Mammary epithelial cell (primary cell): ENCODE measurements at places on chromosomes 3 and 15. TPM values are rescaled to one million over a fixed set of nuclear protein-coding genes. Genes with fewer than 3 reads are reported as not detected.

- no peak for DNase-seq
These were observed 47.1 kb downstream of the USF3 start for GRCh38 chr3:113649174-113649845.

- DNase-seq = no peak
These were observed 28.2 kb downstream of the CLEC3B start for GRCh38 chr3:45054196-45054857.

DNA sequence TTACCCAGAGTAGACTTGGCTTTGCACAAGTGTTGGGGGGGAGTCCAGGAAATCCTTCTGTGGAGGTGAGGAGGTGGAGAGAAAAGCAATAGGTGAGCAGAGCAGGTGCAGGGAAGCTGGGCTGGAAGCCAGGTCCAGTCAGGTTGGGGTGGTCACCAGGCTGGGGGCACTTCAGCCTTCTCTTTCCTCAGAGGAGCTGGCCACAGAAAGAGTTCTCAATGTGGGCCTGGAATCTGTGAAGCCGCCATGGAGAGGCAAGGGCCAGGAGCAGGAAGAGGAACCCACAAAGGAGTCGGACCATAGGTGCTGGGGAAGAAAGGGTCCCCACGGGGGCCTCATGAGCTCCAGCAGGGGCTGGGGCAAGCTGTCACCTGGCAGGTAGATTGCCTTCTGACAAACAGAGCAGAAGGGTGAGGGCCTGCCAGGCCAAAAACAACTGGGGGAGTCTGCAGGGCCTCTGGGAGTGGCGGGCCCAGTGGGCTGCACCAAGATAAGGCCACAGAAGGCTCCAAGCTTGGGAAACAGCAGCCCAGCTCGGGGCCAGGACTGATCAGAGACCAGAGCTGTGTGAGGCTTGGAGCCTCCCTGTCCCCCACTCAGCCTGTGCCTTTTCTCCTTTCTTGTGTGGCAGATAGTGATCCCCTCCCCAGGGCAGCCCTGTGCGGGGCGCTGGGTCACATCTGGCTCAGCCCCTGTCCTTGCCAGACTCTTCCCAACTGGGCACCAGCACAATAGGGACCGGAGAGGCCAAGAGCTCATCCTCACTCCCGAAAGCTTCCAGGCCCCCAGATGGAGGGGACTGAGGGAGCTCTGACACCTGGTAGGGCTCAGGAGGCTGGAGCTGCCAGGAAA is 53.0 kb upstream of the FGD5 start:
- no peak for DNase-seq

DNA sequence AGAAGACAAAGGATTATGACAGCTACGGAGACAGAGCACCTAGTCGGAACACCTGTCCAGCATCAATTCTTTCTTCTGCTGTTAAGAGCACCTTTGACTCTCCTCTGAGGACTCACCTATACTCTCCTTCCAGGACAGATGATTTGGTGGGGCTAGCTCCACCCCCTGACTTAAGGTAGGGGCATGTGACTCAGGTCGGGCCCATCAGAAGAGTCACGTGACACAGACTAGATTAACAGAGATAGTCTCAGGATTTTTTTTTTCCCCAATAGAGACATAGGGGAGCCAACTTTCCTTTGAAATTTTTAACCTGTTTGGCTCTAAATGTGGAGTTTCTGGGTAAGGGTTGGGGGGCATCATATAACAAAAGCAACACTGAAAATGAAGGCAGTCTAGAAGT is 11.4 kb upstream of the WNT5A start:
- DNase-seq = no peak

DNA sequence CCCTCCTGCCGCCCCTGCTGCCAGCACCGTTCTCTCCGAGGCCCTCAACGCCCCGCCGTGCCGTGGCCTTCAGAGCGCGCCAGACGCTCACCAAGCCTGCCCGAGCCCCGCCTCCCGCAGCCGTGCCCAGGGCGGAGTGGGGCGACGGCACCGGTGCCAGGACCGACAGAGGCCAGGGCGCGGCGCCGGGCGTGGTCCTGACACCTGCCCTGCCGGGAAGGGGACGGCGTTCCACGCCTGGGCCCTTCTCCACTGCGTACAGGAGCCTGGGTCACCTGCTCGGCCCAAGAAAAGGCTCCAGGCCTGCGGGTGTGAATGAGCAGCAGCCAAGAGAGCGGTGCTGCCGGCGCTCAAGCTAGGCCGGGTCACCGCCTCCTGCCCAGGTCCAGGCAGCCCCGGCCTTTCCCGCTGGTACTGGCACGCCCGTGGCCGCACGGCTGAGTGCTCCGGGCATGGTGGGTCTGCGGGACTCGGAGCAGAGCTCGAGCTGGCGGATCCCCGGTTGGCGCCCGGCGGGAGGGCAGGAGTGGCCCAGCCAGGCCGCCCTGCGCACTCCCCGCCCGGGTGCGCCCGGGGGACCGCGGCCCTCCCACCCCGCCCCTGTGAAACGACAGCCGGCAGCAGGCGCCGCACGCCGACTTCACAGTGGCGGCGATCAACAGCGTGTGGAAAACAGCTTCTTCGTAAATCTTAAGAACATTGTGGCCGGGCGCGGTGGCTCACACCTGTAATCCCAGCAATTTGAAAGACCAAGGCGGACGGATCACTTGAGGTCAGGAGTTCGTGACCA is 4.2 kb downstream of the OCA2 start:
- DNase-seq = no peak

GRCh38 chr3:128619146-128619890 is 31.3 kb downstream of the RPN1 start:
- peak; percentile 77 for DNase-seq

- DNase-seq = peak; percentile 91
These were observed 671.5 kb downstream of the FHIT start for GRCh38 chr3:60579734-60580133.

GRCh38 chr15:101161656-101162055 is 90.2 kb downstream of the CHSY1 start:
- no peak for DNase-seq

DNA sequence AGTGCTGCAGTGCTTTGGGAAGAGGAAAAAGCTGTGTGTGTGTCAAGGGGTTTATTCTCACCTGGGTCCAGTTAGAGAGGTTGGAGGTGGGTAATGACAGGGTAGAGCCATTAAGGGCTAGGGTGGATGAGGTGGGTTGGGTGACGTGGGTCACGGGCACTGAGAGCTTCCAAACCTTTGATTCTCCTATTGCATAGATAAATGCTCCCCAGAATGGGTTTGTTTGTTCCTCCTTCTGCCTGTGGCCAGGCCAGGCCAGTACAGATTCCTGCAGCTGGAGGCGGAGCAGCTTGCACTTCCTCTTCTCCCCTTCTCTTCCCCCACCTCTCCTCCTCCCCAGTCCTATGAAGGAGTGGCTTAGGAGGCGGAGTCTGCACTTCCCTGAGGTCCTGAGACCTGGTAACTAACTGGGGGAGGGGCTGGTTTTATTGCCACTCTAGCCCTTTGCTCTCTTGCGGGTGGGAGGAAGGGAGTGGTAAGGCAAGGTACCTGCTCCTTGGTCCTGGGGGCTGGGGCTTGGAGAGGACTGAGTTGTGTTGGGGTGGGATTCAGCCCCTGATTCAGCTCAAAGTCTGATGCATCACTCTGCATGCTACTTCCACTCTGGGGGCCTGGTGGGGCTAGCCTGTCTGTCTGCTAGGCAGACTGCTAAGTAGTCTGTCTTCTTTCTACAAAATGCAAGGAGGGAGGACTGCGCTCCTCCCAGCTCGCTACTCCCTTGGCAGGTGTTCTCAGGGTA is 3.5 kb downstream of the SPINT1 start:
- peak; percentile 65 for DNase-seq

- no peak for DNase-seq
These were observed 14.0 kb downstream of the ABHD6 start for GRCh38 chr3:58251631-58252035.

DNA sequence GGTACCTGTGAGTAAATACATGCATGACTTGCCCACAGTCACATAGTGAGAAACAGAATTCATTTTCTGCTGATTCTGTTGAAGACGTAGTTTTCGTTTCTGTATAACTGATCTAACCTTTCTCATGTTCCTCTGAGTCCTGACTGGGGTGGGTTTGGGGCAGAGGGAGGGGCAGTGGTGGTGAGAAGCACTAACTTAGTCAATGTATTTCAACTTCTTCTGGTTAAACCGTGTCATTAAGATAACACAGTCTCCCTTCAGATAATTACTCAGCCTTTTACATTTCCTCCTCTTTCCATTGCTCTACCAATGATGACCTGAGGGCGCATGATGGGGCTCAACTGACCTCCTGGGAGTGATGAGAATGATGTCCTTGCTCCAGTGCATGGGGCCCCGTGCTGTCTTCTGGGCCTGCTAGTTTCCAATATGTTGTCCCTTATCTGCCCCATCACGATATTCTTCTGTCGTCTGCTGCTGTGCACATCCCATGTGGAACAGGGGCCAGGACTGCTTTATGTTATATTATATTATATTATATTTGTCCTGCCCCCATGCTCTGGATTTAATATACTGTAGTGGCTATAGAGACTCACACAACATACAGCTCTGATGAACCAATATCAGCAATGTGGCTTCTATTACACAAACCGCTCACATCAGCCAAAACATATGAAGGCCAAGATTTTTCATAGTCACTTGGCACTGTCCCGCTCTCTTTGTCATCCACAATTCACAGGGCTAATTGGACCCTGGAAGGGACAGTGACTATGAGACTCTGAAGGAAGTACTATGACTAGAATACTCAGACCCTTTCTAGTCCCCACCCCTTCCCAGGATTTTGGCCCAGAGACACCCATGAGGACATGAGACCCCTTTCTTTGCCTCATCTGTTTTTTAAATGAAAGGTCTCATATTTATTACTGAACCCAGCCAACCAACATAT is 407.1 kb upstream of the MCTP2 start:
- no peak for DNase-seq

- DNase-seq = no peak
These were observed 2.4 kb downstream of the UCN2 start for GRCh38 chr3:48561045-48561736.

GRCh38 chr3:61882253-61882652 is 320.9 kb downstream of the PTPRG start:
- DNase-seq = no peak

DNA sequence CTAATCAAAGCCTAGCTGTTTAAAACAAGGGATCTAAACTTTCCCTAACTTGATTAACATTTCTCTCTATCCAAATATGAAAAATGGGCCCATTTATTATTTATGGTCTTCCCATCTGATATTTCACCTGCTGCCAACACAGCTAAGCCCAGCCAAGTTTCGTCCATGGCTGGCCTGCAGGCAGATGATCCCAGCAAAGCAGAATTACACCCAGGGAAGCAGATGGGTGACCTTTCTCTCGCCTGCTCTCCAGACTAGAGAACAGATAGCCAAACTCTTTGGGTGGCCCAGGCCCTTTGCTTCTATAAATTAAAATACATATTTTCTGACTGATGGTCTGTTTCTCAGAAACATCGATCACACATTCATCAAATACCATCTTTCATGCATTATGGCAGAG is 1038.8 kb downstream of the AGBL1 start:
- DNase-seq = no peak

The STAC gene
- total RNA-seq = 25.3 TPM

The TMC3 gene
- total RNA-seq = not detected in 2 replicates

The GPR171 gene
- not detected for total RNA-seq

The RABL3 gene
- 14.5 TPM for total RNA-seq

The MOBP gene
- total RNA-seq = not detected

The GOLGA8N gene
- total RNA-seq = 3.8 TPM
